ENCODE measurements at places on chromosomes 5 and 9.

- DNase-seq: no peak
These were observed 181.9 kb downstream of the FGF18 start for GRCh38 chr5:171601266-171601881.

DNA sequence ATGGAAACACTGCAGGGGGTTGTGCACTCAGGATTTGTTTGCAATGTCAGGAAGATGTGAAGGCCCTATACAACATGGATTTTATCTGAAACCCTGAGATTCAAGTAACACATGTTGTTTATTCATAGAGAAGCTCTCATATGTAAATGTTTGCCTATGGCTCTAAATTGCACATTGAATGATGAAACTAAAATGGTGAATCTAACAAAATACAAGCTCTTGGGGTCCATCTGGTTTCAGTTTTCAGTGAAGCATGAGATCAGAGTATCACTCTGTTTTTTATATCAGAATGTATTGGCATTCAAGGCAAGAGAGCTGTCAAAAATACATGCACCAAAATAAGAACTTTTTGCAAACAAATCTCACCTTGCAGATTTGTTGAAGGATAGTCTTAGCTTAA lies 19.6 kb upstream of the FRMD3 start:
- no peak for DNase-seq

DNA sequence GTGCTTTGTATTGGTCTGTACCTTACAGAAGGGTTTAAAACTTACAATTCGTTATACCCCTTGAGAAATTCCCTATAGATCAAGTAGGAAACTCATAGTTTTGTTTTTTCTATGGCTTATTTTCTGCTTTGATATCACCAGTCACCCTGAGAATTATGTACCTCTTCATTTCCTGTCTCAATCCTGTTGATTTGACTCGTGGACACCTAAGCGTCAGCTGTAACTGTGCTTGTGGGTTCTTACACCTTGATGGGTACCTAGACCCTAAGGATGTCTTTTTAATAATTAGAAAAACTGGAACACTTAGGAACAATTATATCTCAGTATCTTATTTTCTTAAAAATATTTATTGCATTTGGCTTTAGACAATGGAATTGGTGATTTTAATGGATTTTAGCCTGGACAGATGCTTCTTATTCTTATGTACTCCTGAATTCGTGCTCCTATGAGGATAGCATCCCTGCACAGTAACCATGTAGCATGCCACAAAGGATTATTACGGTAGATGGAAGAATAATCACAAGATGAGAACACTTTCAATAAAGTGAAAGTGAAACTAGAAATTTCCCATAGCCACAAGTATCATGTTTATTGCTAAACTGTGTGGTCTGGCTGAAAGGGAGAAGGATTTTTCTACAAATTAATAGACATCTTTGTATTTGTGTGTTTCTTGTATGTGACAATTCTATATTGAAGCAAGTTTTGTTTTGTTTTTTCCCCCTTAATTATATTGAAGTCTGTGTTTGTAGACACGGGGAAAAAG lies 1920.3 kb upstream of the WWC1 start:
- no peak for DNase-seq

- DNase-seq: no peak
These were observed 221.3 kb downstream of the GRIA1 start for GRCh38 chr5:153711755-153712154.

DNA sequence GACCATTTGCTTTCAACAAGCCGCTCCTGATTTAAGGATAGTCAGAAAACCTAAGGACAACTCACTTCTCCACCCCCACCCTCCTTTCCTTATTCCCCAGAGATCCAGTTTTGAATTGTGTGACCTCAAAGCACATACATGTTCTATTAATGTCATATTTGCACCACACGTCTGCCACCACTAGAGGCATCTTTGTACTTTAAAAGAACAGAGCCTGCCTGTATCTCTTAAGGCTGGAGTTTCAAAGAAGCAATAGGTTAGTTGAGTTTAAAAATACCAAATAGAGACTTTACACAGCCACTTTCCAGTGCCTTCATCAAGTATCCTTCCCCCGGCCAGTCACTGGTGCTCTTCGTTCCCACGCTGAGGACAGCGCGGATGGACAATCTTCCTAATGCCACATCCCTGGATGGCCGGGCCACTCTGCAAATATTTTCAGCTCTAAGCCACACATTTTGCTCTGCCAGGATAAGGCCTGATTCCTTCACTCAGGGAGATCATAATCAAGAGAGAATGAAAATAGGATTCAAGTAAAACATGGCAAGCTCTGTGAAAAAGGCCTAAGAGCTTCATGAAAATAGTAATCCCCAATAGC lies 146.3 kb downstream of the SNCAIP start:
- no peak for DNase-seq

- no peak for DNase-seq
These were observed 244.7 kb downstream of the ICE1 start for GRCh38 chr5:5667136-5667554.

- DNase-seq: no peak
These were observed 715 bp downstream of the FGF10 start for GRCh38 chr5:44388321-44389089.

DNA sequence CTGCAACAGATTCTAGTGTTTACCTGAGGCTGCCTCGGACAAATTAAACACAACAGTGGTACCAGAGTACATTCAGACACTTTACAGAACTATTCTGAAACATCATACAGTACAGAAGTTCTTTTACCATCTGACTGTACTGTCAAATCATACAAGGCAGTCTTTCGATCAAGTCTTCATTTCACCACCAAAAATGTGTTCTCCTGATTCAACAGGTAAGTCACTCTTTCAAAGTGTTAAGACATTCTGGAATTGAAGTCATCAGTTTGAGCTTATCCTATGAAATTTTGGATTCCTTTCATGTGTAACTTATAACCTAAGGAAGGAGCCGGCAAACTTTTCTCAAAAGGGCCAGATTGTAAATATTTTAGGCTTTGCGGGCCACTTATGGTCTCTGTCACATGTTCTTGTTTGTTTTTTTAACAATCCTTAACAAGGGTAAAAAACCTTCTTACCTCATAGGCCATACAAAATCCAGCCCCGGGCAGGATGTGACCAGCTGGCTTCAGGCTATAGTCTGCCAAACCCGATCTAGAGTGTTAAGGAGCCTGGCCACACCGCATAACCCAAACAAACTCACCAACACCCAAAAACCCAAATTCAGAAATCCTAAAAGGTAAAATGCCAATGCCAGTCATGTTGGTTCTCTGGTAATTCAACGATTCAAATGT lies 151.6 kb downstream of the DENND1A start:
- DNase-seq: no peak

- DNase-seq: no peak
These were observed 112.3 kb downstream of the DPYSL3 start for GRCh38 chr5:147397616-147398015.

DNA sequence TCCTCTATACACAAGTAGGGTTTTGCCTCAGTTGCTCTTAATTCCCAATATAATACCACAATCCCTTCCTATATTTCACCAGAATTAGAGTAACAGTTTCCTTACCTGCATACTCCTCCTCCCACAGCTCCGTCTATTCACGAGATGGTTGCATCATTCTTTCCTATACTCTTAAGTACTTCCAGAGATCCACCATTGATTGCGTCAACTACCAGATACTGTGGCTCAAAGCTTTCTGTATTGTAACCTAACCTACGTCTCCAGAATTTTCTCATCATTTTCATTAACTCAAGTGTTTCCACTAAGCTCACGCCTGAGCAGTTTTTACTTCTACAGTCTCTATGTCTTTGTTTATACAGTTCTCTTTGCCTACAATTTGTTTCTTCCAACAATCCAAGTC lies 31.2 kb upstream of the MINAR2 start:
- no peak for DNase-seq

DNA sequence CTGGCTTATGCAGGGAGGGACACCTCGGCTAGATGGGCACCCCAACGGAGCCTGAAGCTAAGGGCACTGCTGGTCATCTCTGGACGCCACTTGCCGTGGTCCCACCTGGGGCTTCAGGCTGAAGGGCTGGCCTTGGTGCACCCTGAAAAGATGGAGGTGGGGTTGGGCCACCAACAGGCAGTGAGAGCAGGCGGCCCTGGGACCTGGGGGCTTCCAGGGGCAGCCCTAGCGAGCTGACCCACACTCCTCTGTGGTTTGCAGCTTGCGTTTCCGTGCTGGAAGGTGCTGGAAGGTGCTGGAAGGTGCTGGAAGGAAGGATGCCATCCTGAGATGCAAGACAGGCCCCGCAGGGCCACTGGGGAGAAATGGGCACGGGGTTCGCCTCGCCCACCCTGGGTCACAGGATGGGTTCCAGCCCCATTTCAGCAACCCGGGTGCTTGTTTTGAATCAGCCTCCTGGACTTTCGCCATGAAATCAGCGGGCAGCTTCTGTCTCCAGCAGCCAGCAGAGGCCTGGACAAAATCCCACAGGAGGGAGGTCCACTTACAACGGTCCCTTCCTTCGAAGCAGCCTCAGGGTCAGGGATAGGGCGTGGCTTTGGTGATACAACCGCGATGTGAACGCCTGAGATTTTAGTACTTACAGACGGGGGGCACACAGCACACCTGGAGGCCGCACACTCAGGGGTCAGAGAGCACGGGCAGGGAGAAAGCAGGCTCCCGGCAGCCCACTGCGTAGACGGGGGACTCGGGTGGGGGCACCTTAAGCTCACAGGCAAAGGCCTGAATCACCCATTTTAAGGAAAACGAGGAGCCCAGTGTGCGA lies 303.1 kb upstream of the IRX4 start:
- no peak for DNase-seq

- no peak for DNase-seq
These were observed 3.3 kb upstream of the MEF2C start for GRCh38 chr5:88886252-88886651.

GRCh38 chr5:130978475-130978874 lies 186.6 kb downstream of the HINT1 start:
- no peak for DNase-seq

DNA sequence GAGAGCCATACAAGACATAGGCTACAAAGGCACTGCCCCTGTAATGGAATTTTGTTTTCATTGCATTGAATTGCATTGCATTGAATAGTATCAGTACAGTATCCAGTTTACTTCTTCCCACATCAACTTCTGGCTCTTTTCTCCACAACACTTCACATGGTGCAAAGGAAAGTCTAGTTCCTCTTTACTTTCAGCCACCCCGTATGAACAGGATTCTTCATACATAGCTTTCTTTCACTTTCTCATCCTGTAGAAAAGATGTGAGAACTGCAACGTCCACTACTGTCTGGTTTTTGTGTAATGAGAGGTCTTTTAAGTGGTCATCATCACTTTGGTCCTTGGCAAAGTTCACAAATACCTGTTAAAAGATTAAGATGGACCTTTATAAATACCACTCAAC lies 20.2 kb downstream of the NIPSNAP3B start:
- DNase-seq: no peak

GRCh38 chr9:116152941-116153764 lies 438 bp upstream of the PAPPA start:
- DNase-seq: no peak

DNA sequence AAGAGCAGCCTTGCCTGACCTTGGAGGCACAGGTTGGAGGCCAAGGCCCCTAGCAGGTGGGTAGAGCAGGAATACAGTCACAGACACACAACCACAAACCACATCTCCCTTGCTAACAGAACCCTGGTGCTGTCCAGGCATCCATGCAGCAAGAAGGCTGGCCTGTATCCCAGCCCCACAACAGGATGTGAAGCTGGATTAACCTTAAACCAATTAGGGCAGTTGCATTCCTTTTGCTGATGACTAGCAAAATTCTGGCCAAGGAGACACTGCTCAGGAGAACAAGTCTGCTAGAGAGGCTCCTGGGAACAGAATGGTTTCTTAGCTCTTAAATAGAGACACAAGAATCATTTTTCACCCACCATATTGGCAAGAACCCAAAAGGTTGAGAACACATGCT lies 97.8 kb downstream of the C5orf15 start:
- no peak for DNase-seq

- DNase-seq: no peak
These were observed 14.7 kb upstream of the NOTCH1 start for GRCh38 chr9:136560586-136560985.

DNA sequence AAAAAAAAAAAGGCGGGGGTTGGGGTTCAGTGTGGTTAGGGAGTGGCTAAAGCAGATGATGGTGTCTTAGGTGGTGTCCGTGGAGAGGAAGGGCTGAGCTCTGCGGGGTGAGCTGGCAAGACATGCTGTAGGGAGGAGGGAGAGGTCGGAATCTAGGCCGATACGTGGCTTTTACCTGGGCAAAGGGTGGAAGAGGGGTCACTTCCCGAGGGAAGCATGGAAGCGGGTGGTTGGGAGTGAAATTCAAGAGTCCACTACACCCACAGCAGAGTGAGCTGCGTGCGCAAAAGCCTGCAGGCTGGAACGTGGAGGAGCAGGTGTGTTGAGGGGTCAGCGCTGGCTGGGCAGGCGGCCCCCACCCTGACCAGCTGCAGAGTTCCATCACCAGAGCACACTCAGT lies 17.8 kb downstream of the TBC1D9B start:
- DNase-seq: no peak

DNA sequence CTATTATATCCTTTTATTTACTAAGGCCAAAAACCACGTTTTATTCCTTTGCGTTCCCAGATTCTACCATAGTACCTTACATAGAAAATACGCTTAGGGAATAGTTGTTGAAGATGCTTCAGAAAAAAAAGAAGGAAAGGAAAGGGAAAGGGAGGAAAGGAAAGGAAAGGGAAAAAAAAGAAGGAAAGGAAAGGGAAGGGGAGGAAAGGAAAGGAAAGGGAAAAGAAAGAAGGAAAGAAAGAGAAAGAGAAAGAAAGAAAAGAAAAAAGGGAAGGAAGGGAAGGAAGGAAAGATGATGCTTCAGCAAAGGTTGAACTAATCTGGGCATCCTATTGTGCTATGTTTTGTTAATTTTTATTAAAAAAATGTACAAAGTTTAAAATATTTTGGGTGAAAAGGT lies 131.5 kb downstream of the GIN1 start:
- no peak for DNase-seq

- no peak for DNase-seq
These were observed 272.9 kb downstream of the TMEM38B start for GRCh38 chr9:105967248-105967647.

DNA sequence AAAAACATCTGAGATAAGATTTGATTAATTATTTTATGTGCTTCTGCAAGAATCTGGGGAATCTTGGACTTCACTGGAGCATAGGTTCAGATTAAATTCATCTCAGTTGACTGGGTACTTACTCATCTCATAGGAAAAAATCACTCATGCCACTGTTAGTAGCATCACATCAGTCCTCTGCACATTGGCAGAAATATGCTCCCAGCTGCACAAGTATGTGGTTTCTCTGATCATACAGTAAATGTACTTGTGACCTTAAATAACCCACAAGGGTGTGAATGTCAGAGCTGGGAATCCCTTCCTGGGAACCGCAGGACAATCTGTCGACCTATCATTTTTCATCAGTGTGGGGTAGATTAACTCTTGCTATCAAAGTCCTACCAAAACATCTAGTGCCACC lies 203.7 kb upstream of the SLC24A2 start:
- no peak for DNase-seq

- no peak for DNase-seq
These were observed 60.3 kb downstream of the ADAMTS2 start for GRCh38 chr5:179284751-179285631.

GRCh38 chr5:58773744-58774441 lies 191.0 kb downstream of the RAB3C start:
- no peak for DNase-seq

Measured in T-helper 22 cell (primary cell).